ENCODE measurements at places on chromosomes 5 and 9. TPM values are rescaled to one million over a fixed set of nuclear protein-coding genes. Genes with fewer than 3 reads are reported as not detected.

GRCh38 chr9:93531374-93531773 lies 45.0 kb upstream of the PHF2 start:
- DNase-seq: no peak
- H3K27me3 ChIP-seq: no peaks in the 10 kb centered on the region
- H3K27ac ChIP-seq: no peak overlapping the region
- no peaks in the 10 kb centered on the region for H3K4me1 ChIP-seq

DNA sequence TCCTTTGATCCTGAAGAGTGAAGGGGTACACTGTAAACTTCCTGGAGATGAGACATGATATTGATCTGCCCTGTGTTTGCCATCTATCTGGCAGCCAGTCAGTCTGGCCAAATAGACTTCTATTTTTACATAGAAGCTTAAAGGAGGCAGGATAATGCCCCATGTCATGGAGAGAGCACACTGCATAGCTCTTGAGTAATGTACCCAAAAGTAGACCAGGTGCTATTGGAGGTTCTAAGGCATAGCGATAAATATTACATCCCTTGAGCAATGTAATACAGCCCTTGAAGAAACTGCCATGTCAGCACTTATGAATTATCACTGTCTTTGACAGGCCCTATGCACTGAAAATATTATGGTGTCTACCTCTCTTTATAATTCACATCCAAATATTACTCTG lies 131.8 kb downstream of the GHR start:
- no peaks in the 10 kb centered on the region for H3K27me3 ChIP-seq
- H3K36me3 ChIP-seq: no peaks in the 10 kb centered on the region
- DNase-seq: no peak
- H3K4me1 ChIP-seq: no peaks in the 10 kb centered on the region

- H3K36me3 ChIP-seq: no peaks in the 10 kb centered on the region
- no peak overlapping the region for H3K4me3 ChIP-seq
- DNase-seq: no peak
- H3K27me3 ChIP-seq: no peaks in the 10 kb centered on the region
- H3K4me1 ChIP-seq: no peaks in the 10 kb centered on the region
- no peak overlapping the region for H3K27ac ChIP-seq
Measured at GRCh38 chr5:56077796-56078233, 83.1 kb upstream of the IL6ST start.

DNA sequence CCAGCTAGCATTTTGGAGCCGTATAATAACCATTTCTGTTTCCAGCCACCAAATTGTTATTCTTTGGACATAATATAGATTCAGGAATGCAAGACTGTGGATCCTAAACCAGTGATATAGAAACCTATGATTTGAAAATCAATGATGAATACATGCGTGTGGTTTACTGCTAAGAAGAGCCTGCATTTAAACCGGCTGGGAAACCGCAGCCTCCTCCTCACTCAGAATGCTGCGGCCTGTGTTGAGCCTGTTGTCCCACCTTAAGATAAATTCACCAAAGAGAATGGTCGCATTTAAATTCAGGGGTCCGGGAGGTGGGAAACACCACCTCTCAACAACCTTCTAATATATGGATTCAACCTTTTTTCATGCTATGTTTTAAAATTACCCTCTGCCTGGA lies 148.0 kb downstream of the MEF2C start:
- no peak overlapping the region for H3K27ac ChIP-seq
- peaks cover 15% of the 10 kb centered on the region for H3K36me3 ChIP-seq
- H3K27me3 ChIP-seq: no peaks in the 10 kb centered on the region
- no peak overlapping the region for H3K4me3 ChIP-seq
- no peaks in the 10 kb centered on the region for H3K4me1 ChIP-seq

GRCh38 chr5:116935561-116936162 lies 361.0 kb upstream of the SEMA6A start:
- H3K27me3 ChIP-seq: no peaks in the 10 kb centered on the region
- H3K36me3 ChIP-seq: no peaks in the 10 kb centered on the region
- H3K4me1 ChIP-seq: peaks cover 21% of the 10 kb centered on the region
- H3K27ac ChIP-seq: no peak overlapping the region

DNA sequence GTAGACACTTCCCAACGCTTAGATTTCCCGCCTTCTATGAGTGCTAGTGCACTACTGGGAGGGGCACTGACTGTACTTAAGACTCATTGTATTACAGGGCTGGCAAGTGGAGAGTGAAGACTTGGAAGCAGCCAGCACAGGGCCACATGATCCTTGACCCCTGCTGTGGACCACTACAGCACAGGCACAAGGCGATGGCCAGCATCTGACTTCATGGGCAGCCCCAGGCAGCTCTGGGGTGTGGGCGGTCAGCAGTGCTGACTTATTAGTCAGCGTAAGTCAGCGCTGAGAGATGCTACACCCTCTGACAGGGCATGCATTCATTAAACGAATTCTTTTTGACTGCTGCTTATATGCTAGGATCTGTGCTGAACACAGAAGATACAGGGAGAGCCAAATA lies 9.3 kb downstream of the SLC46A2 start:
- 0 out of 2 replicates have a peak, but pooled peaks cover 3% of the 10 kb centered on the region for H3K36me3 ChIP-seq
- H3K27ac ChIP-seq: no peak overlapping the region
- H3K27me3 ChIP-seq: no peaks in the 10 kb centered on the region
- no peak overlapping the region for H3K4me3 ChIP-seq

GRCh38 chr9:8863069-8863468 lies 1063.5 kb upstream of the DMAC1 start:
- DNase-seq: no peak
- H3K27ac ChIP-seq: no peak overlapping the region
- no peak overlapping the region for H3K4me3 ChIP-seq
- H3K36me3 ChIP-seq: no peaks in the 10 kb centered on the region
- H3K27me3 ChIP-seq: no peaks in the 10 kb centered on the region

DNA sequence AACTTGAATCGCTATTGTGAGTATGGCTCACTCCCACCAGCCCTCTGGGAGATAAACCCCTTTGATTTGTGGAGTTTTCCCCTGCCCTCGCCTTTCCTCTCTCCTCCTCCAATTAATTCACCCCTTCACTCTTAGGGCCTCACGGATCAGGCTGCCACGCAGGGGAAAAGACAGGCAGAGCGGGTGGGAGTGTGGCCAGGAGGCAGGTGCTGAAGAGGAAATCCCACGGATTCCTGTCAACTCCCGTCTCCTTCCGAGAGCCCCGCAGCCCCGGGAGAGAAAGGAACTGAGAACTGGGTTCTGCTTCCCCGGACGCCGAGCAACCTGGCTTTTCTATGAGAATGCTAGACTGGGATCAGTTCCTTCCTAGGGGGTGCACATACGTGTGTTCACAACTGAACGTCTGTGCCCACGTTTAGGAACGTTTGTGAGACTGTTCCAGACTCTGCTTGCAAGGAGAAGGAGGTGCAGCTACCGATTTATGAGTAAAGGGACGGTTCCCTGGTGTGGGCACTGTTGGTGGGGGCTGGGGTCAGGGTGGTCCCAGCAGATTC lies 314.5 kb upstream of the TLE4 start:
- peak; percentile 75 for DNase-seq
- H3K4me3 ChIP-seq: peak overlapping the region; percentile 44
- H3K36me3 ChIP-seq: no peaks in the 10 kb centered on the region
- peak overlapping the region; percentile 49 for H3K27ac ChIP-seq
- H3K27me3 ChIP-seq: no peaks in the 10 kb centered on the region

DNA sequence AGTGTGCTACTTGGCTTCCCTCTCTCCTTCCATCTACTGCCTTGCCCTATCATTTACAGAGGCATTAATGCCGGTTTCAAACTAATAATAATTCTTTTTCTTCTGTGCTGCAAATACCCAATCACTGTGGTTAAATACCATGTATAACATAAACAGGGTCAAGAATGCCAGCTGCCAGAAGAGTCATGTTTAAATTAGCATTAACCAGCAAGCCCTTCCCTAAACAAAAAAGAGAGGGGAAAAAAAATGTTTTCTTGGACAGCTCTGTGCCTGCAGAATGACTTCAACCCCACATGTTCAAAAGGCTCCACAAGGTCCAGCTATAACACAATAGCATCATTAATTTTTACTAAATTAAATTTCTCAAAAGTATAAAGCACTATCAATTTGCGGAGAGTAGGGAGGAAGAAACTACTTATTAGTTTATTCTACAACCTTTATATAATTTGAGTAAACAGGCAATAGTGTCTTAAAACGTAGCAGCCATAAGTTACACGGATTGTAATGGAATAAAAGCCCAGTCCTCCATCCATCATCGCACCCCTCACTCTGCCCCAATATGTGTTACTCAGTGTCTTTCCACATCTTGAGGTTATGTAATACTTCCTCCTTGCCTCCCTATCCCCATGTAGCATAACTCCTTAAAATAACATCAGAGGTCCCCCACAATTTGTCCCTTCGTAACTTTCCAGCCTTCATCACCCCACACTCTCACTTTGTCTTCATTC lies 3.9 kb downstream of the LPAR1 start:
- peaks cover 4% of the 10 kb centered on the region for H3K36me3 ChIP-seq
- H3K4me3 ChIP-seq: no peak overlapping the region
- peaks cover 17% of the 10 kb centered on the region for H3K4me1 ChIP-seq
- H3K27me3 ChIP-seq: no peaks in the 10 kb centered on the region
- no peak overlapping the region for H3K27ac ChIP-seq

GRCh38 chr5:111238431-111239225 lies 14.4 kb downstream of the CAMK4 start:
- no peaks in the 10 kb centered on the region for H3K4me1 ChIP-seq
- H3K27ac ChIP-seq: no peak overlapping the region
- no peak overlapping the region for H3K4me3 ChIP-seq
- no peaks in the 10 kb centered on the region for H3K27me3 ChIP-seq
- DNase-seq: no peak

DNA sequence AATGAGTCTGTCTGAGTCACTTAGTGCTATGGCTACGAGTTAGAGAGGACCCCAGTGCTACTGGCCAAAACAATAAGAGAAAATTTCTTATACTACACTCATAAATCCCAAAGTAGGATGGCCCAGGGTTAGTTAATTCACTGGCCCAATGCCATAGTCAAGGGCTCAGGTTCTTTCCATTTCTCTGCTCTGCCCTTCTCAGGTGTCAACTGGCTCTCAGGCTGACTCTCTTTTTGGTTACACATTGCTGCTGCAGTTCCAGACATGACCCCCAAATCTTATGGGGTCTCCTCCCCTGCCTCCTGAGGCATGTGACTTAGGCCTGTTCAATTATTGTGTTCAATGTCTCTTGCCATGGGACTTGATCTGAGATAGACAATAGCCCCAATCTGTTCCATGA lies 70.4 kb downstream of the ARHGEF37 start:
- no peak overlapping the region for H3K27ac ChIP-seq
- H3K36me3 ChIP-seq: no peaks in the 10 kb centered on the region
- DNase-seq: peak; percentile 42

GRCh38 chr5:135253601-135254178 lies 145.3 kb downstream of the MACROH2A1 start:
- H3K27ac ChIP-seq: no peak overlapping the region
- DNase-seq: peak; percentile 51
- 0 out of 2 replicates have a peak overlapping the region, but pooled peaks have one; percentile 2 for H3K4me3 ChIP-seq
- peaks cover 26% of the 10 kb centered on the region for H3K4me1 ChIP-seq

DNA sequence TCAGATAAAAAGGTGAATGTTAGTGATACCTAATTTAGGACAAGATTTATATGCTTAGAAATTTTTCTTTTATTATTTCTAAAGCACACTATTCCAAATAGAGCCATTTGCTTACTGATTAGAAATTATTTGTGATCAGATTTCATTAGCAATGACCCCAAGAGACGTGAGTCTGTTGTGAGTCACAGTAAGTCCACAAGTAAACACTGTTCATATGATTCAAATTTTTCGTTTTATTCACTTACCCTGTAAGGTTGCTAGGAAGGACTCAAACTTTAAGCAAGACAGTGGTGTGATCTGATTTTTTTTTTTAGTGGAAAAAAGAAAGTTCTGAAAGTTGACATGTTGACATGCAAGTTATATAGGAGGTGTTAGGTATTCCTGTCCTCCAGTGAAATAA lies 1.2 kb downstream of the CARD6 start:
- H3K4me1 ChIP-seq: peaks cover 11% of the 10 kb centered on the region
- no peaks in the 10 kb centered on the region for H3K36me3 ChIP-seq
- H3K27me3 ChIP-seq: no peaks in the 10 kb centered on the region

DNA sequence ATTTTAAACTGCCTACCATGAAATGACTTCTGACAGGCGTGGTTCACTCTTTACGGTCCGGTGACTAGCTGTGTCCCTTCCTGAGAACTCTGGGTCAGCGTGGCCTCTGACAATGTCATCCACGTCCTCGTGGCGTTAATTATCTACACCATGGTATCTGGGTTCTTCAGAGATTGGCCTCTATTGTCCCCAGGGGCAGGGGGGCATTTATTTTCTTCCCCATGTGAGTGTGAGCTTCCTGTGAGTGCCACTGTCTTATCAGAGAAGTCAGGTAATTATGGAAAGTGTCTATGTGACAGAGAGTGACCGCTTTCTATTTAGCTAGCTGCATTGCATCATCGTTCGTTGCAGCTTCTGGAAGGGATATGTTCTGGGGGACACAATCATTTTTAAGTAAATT lies 77.2 kb downstream of the FBXL7 start:
- no peak overlapping the region for H3K4me3 ChIP-seq
- no peaks in the 10 kb centered on the region for H3K36me3 ChIP-seq
- H3K27ac ChIP-seq: no peak overlapping the region
- no peaks in the 10 kb centered on the region for H3K4me1 ChIP-seq
- no peak for DNase-seq

DNA sequence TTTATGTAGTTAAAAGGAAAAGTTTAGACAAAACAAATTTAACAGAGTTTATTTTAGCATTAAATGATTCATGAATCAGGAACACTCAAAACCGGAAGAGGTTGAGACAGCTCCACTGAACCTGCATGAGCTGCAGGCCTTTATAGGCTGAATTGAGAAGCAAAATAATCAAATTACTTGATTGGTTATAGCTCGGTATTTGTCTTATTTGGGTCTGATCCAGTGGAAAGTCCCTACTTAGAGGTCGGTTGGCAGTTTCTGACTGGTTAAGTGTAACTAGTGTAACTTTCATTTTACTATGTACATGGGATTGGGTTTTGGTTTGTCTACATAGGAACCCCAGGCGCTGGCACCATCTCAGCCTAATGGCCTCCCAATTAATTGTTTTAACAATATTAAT lies 74.1 kb upstream of the PIK3R1 start:
- H3K27me3 ChIP-seq: 0 out of 2 replicates have a peak, but pooled peaks cover 3% of the 10 kb centered on the region
- H3K4me1 ChIP-seq: no peaks in the 10 kb centered on the region
- H3K4me3 ChIP-seq: no peak overlapping the region
- H3K36me3 ChIP-seq: no peaks in the 10 kb centered on the region
- no peak for DNase-seq

DNA sequence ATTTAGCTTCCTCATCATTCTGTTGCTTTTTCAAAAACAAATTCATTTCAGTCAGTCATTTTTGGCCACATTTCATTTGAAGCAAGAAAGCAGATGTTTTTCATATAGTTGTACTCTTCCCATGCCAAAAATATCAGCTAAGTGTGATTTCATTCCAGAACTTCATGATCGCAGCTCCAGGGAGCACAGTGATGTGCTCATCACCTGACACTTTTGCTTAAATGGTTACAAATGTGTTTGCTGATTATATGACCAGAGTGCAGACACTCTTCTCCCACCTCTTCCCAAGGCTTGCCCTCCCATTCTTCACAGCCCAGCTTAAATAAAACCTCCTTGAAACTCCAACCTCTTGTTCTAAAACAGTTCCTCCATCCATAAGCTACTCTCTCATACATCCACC lies 32.6 kb downstream of the GABRB2 start:
- H3K27ac ChIP-seq: no peak overlapping the region
- DNase-seq: no peak
- H3K4me1 ChIP-seq: no peaks in the 10 kb centered on the region
- no peak overlapping the region for H3K4me3 ChIP-seq

PELO gene
- 17.0 TPM for total RNA-seq

RAB14 gene
- total RNA-seq: 42.9 TPM

SNCAIP gene
- 0.49 TPM for total RNA-seq

SPATA31C2 gene
- total RNA-seq: 0.53 TPM

MYMK gene
- total RNA-seq: 1.1 TPM

FBP2 gene
- not detected for total RNA-seq

DBN1 gene
- 265 TPM for total RNA-seq

PCDHB2 gene
- total RNA-seq: 24.4 TPM

NDUFA8 gene
- 96.1 TPM for total RNA-seq

IL3 gene
- total RNA-seq: not detected

Data from SJCRH30 (cell line).